ENCODE measurements at places on chromosomes 7 and 10. TPM values are rescaled to one million over a fixed set of nuclear protein-coding genes. Genes with fewer than 3 reads are reported as not detected.

GRCh38 chr7:146028251-146028750 is 88.3 kb upstream of the CNTNAP2 start:
- DNase-seq: no peak

DNA sequence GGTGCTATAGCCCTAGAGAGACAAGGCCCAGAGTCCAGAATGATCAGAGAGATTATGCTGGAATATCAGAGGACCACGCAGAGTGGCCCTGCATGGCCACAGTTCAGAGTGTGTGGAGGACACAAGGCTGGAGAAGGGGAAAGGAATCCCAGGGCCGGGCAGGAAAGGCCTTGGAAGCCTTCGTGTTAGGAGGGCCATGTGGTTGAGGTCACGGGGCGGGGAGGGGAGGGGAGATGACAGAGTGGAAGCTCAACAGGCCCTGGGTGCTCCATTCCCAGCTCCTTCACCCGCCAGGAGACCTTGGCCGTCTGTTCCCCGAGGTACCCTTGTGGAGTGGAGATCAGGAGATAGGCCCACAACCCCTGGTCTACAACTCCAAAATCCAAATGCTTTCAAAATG is 13.2 kb upstream of the EN2 start:
- DNase-seq: no peak

GRCh38 chr7:19284136-19284535 is 138.9 kb upstream of the FERD3L start:
- DNase-seq: no peak

DNA sequence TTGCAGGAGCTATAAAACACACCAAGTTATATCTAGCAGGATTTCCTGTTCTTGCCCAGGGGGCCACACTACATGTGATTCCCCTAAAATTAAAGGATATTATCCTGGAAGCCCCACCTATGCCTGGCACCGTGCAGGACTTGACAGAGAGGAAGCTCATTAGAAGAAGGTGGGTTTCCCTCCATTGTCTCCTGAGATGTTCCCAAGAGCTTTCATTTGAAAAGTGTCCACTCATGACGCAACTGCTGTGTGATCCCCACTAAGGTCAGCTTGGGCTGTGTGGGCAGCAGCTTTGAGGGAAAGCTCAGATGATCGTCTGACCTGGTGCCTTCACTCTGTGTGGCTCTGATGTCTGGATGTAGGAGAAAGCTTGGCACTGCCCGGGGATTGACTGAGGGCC is 53.5 kb downstream of the RAMP3 start:
- DNase-seq: peak; percentile 26

DNA sequence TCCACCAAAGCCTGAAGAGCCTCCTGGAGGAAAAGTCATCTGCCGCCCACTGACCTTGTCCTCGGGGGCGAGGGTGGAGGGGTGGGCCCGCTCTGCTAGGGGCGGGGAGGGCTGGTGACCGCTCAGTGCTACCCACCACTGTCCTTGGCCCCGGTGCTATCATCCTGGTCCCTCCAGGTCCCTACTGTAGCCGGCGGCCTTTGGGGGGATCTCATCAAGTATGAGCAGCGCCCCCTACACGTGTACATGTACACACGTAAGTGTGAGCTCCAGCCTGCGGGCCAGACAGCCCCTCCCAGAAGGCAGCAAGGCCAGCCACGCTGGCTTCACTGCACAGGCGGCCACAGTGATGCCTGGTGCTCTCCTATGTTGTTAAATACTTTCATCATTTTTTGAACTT is 19.6 kb downstream of the TTYH3 start:
- no peak for DNase-seq

GRCh38 chr7:130386876-130387275 is 6.6 kb downstream of the CPA1 start:
- DNase-seq: no peak

DNA sequence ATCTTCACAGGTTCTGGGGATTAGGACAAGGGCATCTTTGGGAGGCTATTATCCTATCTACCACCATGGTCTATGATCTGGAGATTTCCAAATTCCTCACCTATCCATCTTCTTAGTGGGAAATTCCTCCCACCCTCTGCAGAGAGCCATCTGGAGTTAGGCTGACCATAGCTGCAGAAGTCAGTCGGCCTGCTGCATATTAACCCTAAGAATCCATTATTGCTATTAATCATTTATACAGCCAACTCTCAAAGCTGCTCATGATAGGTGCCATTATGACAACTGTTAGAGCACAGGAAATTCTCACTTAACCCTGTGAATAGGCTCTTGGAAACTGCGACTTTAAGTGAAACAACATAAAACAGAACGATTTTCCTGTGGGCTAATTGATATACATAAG is 60.4 kb downstream of the FRMD4A start:
- DNase-seq: no peak

GRCh38 chr7:56537477-56537876 is 421.3 kb upstream of the NUPR2 start:
- no peak for DNase-seq

- DNase-seq: no peak
Measured at GRCh38 chr10:47190802-47191450, 109.1 kb upstream of the GDF10 start.

DNA sequence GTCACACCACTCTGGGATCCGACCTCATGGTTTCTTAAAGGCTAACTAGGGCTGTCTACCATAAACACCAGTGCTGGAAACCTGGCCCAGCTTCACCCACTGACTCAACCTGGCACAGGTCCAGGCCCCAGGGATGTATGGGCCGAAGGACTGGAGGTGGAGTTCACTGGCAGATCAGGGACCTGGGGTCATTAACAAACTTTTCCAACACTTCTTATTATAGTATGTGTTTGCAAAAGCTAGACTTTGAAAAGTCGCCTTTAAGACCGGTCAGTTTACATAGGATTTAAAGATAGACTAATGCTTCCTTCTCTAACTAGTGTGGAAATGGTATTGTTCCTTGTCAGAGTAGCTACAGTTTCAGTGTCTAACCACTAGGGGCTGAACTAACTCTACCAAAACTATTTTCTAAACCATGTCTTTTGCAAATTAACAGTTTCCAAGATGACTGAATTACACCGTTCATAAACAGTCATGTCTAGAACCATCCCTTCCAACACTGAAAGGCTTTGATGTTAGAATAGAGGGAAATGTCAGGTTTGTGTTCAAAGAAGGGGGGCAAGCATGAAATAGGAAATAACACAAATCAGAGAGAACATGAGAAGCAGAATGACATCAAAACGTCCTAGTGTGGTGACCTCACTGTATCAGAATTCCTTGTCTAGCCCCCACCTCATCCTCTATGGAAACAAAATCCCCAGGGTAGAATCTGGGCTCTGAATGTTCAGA is 29.7 kb downstream of the STN1 start:
- peak; percentile 72 for DNase-seq

DNA sequence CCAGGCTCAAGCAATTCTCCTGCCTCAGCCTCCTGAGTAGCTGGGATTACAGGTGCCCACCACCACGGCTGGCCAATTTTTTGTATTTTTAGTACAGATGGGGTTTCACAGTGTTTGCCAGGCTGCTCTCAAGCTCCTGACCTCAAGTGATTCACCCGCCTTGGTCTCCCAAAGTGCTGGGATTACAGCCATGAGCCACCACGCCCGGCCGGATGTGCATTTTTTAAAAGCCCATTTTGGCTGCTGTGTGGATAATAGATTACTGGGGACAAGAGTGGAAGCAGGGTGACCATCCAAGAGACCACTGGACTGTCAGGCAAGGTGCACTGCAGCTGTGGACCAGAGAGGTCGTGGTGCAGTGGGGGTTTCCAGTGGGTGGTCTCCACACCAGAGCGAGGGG is 21.4 kb downstream of the HKDC1 start:
- no peak for DNase-seq

DNA sequence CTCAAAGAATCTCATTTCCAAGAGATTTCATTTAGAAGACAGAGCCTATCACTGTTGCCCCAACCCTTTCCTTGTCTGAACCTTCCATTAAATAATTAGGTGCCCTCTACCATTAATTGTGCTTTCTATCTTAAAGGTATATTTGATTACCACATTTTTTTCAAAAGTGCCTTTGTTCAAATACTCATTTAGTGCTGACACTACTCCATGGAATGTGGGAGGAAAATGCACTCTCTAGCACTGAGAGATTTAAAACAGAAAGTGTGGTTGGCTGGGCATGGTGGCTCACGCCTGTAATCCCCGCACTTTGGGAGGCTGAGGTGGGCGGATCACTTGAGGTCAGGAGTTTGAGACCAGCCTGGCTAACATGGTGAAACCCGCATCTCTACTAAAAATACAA is 119.8 kb downstream of the CACNA2D1 start:
- no peak for DNase-seq

DNA sequence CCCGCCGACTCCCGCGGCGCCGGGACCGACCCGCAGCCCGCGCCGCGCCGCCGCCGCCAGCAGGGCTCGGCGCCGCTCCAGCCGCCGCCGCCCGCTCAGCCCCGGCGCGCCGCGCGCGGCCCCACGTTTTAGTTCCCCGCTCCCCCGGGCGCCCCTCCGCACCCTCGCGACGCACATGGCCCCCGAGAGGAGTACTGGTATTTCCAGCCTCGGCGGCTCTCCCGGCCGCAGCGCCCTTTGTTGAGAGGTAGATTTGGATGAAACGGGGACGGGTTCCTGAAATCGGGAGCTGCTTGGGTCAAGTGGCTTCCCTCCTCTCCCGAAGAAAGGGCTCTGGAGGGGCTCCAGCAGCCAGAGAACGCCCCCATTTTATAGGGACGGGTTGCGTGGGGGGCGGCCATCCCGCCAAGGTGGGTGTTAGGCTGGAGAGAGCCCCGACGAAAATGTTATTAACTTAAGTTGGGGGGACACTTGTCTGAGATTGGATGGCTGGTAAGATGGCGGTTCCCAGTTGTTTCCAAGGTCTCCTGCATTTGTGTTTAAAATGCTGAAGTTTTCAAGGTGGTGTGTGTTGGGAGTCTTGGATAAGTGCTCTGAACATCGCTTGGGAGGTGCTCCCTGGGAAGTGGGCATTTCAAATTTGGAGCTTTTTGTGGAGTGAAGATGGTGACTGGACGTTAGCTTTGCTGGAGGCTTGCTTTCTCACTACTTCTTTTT is 1.2 kb downstream of the BMI1 start:
- peak; percentile 74 for DNase-seq

Gene PNLIPRP3
- total RNA-seq: 0.20 TPM

Gene SPDYE16
- 0.90 TPM for total RNA-seq

Gene TET1
- 2.1 TPM for total RNA-seq
